ENCODE measurements at places on chromosomes 5 and 9.
A peak's percentile ranks its signal among the peaks of the same experiment; 100 is the strongest.

- peak; percentile 46 for DNase-seq
Observed at GRCh38 chr5:178590141-178590923, at the start of gene COL23A1. TSS of gene COL23A1 (minus strand) at chr5:178590393.

DNA sequence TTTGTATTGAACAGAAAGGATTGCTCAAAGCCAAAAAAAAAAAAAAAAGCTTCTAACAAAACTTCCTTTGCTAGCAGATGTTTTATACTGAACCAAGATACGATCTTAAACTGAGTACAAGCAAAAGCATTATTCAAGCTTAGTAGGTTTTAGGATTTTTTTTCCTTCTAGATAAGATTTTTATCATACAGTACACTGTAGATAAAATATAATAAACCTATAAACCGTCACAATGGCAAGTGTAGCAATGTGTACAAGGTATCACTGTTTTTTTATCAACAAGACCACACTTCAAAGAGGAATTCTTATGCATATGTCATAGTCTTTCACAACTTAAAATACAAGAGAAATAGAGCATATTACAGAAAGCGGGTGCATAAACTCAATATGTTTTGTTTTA lies 56.5 kb upstream of the TRPM3 start:
- no peak for DNase-seq

- DNase-seq, result no peak
Observed at GRCh38 chr9:84466580-84467285, 126.2 kb upstream of the SLC28A3 start.

DNA sequence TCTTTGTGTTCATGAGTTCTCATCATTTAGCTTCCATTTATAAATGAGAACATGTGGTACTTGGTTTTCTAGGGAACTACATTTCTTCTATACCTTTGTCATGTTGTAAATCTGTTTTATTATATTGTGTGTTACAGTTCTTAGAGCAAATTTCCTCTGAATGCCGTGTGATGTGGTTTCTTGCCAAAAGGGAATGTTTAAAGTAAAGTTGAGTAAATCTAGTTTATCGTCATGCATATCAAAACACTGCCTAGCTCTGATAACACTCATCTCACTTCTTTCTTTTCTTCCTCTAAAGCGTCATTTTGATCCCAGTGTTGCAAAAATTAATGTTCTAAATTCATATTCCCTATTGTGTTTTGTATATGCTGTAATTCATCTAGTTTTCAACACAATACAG lies 295.4 kb upstream of the HAPLN1 start:
- DNase-seq, result no peak

DNA sequence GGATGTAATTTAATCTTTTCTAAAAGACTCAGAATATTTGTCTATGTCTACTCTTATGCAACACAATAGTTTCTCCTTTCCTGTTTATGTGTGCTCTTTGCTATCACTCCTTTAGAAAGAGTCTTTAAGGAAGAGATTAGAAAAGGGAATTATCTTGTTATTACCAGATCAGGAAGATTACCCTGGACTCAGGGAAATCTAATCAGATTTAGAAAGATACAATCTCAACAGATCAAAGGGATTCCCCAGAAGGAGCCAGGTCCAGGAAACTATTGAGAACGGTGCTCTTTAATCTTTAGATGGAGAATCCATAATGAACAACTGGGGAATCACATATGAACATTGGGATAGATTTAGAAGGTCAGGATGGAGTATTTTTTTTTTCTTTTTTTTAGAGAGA lies 32.4 kb upstream of the ZFR start:
- no peak for DNase-seq

DNA sequence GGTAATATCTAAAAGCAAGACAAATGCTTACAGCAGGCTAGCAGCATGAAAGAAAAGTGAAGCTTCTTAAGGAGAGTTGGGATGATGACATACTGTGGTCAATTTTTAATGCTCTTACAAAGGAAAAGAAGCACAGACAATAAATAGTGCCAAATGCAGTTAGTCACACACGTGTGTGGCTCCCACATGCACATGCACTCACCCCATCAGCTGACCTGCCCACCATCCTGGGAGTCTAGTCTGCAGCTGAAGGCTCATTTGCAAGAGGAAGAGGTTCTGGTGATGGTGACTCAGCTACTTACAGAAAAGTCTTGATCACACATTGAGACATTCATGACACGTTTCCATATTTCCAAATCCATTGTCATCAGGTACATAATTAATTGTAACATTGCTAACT lies 129.3 kb downstream of the MRPL36 start:
- no peak for DNase-seq

GRCh38 chr9:105672711-105673234 lies 10.5 kb downstream of the TAL2 start:
- no peak for DNase-seq

DNA sequence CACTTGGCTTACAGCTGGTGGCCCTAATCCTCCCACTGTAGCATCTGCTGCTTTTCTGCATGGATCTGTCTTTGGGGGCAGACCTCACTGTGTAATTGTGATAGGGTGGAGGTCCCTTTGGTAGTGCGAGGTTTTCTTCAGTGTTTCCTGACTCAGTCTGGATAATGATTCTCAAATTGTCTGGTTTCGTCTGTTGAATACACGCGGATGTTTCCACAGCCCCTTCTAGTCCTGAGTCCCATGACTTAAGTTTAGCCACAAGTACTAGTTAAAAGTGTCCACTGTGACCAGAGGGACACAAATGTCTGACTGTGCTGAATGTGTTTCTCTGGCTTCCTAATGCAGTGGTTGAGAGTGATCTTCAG lies 70.5 kb downstream of the LMNB1 start:
- no peak for DNase-seq

DNA sequence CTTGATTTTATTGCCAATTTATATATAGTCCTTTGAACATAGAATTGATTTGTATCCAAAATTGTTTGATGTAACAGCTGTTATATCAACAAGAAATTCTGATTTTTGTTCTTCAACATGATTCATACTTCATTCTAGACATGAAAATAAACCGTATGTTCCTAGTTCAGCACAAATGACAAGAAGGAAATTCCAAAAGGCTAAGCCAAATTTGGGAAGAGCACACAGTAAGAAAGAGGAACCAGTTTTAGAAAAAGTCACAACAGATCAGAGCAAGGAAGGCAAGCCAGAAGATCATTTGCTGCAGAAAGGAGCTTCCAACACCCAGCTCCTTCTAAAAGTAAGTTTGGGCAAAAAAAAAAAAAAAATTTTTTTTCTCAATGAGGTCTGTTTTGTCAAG lies 65.0 kb upstream of the MCCC2 start:
- DNase-seq, result no peak

- no peak for DNase-seq
Observed at GRCh38 chr9:95182854-95183563, 134.5 kb downstream of the FANCC start.

GRCh38 chr5:59988396-59988795 lies 94.9 kb upstream of the PDE4D start:
- DNase-seq, result no peak

DNA sequence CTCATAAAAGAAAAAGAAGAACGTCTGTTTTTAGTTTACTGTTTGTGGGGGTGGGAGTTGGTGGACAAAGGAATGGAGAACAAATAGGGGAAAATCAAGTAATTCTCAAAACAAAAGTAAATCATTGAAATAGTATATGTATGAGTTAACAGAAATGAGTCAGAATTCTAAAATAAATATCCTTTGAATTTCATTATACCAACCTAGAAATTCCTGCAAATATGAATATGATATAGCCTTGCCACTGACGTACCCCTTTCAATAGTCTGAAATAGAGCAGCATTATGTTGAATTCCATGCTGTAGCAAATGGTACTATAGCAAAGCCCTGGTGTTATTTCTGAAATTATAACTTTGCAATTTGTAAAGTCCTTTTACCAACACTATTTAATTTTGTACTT lies 29.6 kb upstream of the DTWD2 start:
- DNase-seq, result no peak

GRCh38 chr5:157303667-157304327 lies 37.9 kb downstream of the CYFIP2 start:
- DNase-seq, result no peak

- DNase-seq, result no peak
Observed at GRCh38 chr5:142829801-142830220, 59.6 kb downstream of the ARHGAP26 start.

DNA sequence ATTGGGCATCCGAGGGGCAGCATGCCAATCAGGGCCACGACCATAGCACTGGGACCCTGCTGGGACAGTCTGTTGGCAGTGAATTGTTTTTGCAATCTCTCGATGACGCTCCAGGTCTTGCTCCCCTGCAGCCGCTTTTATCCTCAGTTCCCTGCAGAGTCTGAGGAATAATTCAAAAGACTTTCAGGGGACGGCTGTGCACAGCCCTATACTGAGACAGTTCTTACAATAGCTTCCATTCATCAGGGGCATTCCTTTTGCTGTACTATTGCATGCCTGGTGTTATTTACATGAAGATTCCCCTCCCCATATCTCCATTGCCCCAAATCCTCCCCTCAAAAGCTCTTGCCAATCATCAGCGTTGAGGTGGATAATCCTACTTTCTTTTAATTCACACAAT lies 163.3 kb upstream of the WWC1 start:
- no peak for DNase-seq

DNA sequence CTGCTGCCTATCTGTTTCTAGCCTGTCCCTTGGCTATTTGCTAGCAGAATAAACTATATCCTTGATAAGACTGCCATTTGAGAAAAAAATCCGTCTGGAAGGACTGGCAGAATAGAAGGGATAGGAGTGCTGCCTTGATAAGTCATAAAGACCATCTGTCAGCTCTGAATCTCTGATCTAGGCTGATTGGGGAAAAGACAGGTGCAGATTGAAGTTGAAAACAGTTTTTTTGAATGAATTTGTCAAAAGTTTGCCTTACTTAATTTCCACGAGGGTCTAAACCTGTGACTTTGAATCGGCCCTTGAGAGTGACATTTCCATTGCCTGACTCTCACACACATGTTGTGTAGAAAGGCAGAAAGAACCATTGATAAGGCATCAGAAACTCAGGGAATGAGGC lies 218.6 kb downstream of the MAN2A1 start:
- DNase-seq, result no peak

DNA sequence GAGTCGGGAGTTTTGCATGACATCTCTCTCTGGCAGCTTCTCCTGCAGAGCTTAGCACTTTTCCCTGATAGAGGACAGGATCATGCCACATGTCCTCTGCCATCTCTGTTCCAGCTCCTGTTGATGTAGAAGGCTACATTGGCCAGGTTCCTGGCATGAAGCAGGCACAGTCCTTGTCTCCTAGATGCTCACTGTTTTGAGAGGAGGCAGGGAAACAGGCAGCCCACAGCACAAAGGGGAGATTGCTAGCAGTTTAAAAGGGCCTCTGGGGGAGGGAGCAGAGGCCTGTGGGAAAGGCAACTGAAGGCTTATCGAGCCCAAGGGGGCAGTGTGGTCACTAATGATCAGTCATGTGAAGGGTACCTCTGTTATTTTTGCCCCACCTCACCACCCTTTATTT lies 10.7 kb downstream of the ARHGAP26 start:
- DNase-seq, result no peak

GRCh38 chr9:104209387-104209786 lies 115.3 kb downstream of the SMC2 start:
- no peak for DNase-seq

GRCh38 chr5:111935835-111936234 lies 178.8 kb upstream of the NREP start:
- no peak for DNase-seq

- DNase-seq, result no peak
Observed at GRCh38 chr5:95664204-95664786, 17.7 kb downstream of the RFESD start.

GRCh38 chr5:31993165-31993961 lies 180.8 kb downstream of the GOLPH3 start:
- no peak for DNase-seq

DNA sequence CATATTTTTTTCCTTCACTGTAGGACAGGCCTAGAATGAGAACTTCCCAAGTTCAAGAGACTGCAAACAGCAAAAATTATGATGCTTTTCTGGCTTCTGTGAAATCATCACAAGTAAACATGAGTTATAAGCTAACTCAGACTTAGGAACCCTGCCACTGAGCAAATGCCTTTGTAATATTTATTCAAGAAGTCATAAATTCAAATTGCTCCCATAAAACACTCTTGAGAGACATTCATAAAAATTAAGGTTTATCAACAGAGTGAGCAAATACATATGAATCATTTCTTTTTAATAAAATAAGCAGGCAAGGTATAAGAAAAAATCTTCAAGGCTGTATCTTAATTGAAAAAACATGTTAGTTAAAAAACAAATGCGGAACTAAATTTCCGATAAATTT lies 124.2 kb downstream of the GNA14 start:
- DNase-seq, result no peak

GRCh38 chr5:11050596-11051304 lies 289.7 kb upstream of the DAP start:
- DNase-seq, result no peak

- no peak for DNase-seq
Observed at GRCh38 chr5:173883347-173883924, 4.7 kb upstream of the CPEB4 start.

DNA sequence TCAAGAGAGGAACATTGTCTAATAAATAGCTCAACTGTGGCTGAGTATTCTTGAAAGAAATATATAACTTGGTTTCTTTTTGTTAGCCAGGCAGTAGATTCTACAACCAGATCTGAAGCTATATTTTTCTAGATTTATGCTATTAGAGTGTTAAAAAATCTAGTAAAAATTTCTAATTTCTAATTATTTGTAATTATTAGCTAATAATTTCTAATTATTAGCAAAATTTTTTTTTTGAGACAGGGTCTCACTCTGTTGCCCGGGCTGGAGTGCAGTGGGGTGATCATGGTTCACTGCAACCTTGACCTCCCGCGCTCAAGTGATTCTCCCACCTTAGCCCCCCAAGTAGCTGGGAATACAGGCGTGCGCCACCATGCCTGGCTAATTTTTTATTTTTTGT lies 2.8 kb downstream of the RAD17 start:
- no peak for DNase-seq

GRCh38 chr5:40569546-40570270 lies 110.0 kb upstream of the PTGER4 start:
- no peak for DNase-seq

DNA sequence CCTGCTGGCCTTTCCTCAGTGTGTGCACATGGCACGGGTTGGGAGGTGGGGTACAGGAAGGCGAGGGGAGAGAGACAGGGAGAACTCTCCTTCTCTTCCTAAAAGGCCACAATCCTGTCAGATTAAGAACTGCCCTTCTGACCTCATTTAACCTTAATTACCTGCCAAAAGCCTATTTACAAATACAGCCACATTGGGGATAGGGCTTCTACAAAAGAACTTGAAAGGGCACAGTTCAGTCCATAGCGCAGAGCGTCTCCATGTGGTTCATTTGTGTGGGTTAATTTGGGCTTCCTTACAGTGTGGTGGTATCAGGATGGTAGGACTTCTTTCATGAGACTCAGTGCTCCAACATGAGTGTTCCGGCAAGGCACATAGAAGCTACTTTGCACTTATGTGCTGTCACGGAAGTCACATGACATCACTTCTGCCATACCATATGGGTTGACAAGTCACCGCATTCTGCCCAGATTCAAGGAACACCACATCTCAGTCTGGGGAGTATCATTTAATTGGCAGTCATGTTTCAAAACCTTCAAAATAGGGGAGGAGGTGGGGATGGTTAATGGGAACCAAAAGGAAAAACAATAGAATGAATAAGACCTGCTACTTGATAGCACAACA lies 46.8 kb downstream of the NLN start:
- no peak for DNase-seq
